ENCODE measurements at places on chromosomes 1 and 21.
A peak's percentile ranks its signal among the peaks of the same experiment; 100 is the strongest.

- no peak for DNase-seq
Observed at GRCh38 chr1:221740369-221740992, 1.4 kb downstream of the DUSP10 start.

- DNase-seq, result no peak
Observed at GRCh38 chr1:202249846-202250245, 56.2 kb downstream of the LGR6 start.

GRCh38 chr1:187092104-187092503, 263.4 kb downstream of the PLA2G4A start:
- DNase-seq, result peak; percentile 42

GRCh38 chr1:40977716-40978115, 1.8 kb upstream of the CTPS1 start:
- no peak for DNase-seq

DNA sequence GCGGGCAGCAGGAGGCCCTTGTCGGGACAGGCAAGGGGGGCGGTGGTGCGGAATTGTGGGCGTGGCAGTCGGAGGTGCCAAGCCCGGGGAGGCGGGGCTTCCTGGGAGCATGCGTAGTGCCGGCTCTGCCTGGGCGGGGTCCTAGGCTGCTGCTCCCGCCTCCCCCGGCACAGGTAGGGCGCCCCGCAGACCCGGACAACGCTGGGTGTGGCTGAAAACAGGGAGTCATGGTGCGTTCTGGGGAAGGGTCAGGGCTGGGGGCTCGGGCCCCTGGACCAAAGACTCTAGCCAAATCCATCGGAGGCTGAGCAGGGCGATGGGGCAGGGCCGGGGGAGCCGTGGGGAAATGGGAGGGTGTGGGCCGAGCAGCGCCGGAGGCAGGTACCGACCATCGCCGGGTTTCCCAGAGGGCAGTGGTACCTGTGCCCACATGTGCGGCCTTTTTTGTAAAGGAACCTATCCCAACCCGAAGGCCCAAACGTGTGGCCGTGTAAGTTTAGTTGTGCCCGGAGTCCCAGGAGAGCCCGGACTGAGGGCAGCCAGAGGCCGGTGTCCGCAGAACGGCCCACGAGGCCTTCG, 231.9 kb downstream of the SDCCAG8 start:
- no peak for DNase-seq

DNA sequence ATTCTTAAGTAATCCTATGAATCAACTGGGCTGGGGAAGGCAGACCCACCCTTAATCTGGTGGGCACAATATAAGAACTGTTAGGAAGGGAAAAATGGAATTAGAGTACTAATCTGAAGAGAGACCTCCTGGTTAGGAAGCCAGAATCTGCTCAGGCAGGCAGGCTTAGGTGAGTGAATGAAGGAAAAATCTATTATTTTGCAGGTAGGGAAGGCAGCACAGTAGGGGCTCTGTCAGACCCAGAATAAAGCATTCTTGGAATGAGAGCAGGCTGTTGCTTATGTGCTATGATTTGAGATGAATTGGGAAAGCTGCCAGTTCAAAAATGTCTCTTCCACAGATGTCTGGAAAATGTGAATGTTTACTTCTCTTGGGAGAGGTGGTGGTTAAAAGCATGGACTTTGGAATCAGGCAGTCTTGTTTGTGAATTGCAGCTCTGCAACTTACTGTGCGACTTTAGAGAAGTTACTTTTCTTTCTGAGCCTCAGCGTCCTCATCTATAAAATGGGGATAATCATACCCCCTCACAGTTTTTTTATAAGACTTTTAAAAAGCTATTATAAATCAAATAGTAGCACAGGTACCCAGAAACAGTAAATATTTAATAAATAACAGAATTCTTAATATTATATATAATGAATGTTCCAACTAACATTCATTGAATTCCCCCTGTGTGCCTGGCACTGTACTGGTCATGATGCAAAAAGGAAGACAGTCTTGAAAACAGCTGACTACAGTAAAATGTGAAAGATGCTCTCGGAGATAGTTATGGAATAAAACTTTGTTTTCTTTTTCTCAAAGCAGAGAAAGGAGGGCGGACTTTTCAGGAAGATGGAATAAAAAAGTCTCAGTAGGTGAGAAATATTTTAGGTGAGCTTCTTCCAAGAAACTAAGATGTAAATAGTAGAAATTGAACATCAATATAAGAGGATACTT, 15.3 kb upstream of the ZNF644 start:
- DNase-seq, result no peak

GRCh38 chr1:15343729-15344128, 66.0 kb upstream of the EFHD2 start:
- no peak for DNase-seq

- peak; percentile 76 for DNase-seq
Observed at GRCh38 chr1:172394141-172394751, 26.2 kb upstream of the C1orf105 start.

DNA sequence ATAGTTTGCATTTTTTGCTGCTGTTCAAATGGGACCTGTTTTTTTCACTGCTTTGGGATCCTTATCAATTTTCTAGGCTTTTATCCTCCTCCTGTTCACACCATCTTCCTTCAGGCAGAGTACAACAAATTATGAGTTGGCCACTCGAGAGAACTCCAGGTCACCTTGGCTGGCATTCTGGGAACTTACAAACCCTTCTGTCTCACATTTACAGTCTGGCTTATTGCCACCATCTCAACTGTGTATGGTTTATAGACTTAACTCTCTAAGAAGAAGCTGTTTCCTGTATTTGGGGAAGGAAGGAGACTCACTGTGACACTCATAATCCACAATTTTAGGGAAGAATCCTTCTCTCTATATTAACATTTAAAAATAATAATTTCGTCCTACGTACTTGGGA, 5.4 kb upstream of the ZNF691 start:
- DNase-seq, result no peak

DNA sequence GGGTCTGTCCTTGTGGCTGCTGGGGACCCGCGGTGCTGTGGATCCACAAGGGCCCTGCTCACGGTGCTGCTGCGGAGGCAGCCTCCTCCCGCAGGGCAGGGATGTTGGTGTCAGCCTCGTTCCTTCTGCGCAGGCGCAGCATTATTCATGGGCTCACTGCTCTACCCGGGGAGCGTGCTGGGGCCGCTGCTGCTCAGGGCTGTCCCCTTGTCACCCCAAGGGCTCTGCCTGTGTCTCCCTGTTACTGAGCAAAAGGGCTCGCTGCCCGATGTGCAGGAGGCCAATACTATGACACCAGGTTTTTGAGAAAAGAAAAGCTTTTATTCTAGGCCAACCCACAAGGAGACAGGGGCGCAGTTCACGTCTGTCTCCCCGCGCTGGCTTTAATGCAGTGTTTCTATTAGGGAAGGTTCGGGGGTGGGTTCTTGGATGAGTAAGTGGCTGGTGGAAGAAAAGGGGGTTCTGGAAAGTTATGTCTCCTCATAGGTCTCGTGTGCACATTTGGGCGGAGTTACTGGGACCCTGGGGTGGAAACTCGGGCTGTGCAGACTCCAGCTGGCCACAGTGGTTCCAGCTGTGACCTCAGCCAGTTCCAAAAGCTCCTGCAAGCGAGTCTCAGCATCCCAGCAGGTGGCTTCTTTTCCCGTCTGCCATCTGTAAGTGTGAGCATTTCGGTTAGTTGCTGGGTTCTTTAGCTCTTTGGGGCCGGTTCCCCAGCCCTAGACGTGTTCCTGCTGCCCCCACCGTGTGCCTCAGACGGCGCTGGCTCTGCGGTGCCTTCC, 40.8 kb upstream of the LRRC3 start:
- no peak for DNase-seq

DNA sequence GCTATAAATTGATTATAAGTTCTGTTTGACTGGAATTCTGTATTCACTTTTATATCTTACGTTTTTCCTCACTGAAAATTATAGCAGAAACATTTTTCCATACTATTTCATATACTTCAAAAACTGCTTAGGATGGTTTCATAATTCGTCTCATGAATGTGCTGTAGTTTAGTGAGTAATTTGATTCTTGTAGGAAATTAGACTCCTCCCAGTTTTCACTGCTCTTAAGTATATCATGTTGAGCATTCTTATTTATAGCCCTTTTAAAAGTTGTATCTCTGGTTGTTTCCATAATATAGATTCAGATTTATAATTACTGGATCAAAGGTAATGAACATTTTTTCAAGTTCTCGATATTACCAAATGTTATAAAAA, 250.6 kb downstream of the FMN2 start:
- no peak for DNase-seq

GRCh38 chr1:66248746-66249145, 285.2 kb upstream of the SGIP1 start:
- no peak for DNase-seq

- DNase-seq, result peak; percentile 14
Observed at GRCh38 chr1:98468111-98468717, 193.3 kb upstream of the SNX7 start.

DNA sequence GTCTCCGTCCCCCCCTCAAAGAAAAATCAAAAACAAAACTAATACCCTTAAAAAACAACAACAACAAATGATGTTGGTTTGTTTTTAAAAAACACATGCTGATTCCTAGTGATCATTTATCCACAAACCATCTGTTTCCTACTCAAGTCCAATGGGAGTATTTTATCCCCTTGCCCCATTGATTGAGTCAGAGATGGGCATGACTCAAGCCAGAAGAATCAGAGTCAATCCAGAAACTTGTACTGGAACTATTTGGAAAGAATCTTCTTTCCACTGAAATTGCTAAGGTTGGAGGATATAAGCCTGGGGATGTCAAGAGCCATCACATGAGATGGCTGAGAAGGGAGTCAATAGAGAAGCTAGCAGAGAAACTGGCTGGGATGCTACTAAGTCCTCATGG, 176.4 kb downstream of the MIS18A start:
- no peak for DNase-seq

DNA sequence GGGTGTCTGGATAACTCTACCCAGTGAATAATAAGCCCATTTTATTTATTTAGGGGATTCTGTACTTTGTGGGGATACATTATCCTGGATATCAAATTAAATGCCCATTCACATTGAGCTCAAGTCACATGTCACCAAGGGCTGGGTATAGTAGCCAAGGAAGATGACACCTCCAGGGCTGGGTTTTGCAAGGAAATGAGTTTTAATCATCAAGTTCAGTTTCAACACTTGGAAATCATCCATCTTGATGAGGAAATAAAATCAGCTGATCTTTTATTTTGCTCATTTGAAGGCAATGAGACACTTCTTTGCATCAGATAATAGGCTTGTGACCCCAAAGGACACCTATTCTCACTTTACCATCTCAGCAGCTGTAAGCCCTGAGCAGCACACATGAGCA, 80.0 kb upstream of the TNR start:
- no peak for DNase-seq

- DNase-seq, result no peak
Observed at GRCh38 chr1:233883671-233884070, 20.8 kb upstream of the SLC35F3 start.

DNA sequence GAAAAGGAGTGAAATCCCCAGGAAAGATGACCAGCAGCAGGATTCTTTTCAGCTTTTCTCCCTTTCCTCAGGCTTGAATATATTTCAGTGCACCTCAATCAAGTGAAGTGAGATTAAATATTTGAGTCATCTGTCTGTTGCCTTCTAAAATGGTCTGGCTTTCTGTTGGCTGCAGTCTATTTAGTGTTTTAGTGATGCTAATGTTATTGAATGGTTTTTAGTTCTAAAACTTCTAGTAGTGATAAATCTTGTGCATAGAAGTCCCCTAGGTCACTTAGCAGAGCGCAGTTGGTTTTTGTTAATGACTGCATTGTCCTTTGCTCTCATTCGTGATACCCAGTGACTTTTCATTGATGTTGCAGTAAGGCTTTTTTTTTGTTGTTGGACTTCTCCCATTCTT, 53.5 kb downstream of the ITSN1 start:
- no peak for DNase-seq

- no peak for DNase-seq
Observed at GRCh38 chr1:43068911-43069310, 103.2 kb downstream of the EBNA1BP2 start.

DNA sequence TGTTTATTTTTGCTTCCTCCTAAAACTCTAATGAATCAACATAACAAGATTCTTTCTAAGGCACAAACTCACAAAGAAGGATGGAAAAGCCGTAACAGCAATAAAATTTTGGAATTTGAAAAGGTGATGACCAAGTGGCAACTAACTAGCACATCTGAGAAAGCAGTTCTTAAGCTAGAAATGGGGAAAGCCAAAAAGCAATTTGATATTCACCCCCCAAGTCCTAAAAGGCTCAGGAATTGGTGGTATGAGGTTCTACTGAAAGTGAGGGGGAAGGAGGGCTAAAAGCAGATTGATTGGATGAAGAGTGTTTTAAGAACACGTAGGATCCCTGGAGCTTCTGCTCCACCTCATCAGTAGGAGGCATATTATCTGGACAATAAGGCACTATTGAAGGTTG, 43.4 kb upstream of the FBXO28 start:
- no peak for DNase-seq

GRCh38 chr21:46551636-46552241, 53.1 kb downstream of the S100B start:
- DNase-seq, result no peak

- no peak for DNase-seq
Observed at GRCh38 chr1:81023187-81023724, 777.5 kb upstream of the ADGRL2 start.

DNA sequence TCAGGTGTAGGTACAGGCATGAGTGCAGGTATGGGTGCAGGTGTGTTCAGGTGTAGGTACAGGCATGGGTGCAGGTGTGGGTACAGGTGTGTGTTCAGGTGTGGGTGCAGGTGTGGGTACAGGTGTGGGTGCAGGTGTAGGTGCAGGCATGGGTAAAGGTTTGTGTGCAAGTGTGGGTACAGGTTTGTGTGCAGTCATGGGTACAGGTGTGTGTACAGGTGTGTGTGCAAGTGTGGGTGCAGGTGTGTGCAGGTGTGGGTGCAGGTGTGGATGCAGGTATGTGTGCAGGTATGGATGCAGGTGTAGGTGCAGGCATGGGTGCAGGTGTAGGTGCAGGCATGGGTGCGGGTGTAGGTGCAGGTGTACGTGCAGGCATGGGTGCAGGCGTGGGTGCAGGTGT, 79.4 kb upstream of the ACTL8 start:
- DNase-seq, result no peak

- DNase-seq, result no peak
Observed at GRCh38 chr1:53588053-53588779, 129.0 kb downstream of the DMRTB1 start.

GRCh38 chr1:109322974-109323373, 16.2 kb upstream of the MYBPHL start:
- no peak for DNase-seq

GRCh38 chr1:58585581-58586151, 8.6 kb upstream of the TACSTD2 start:
- DNase-seq, result no peak

GRCh38 chr1:41539418-41539805, 54.9 kb upstream of the EDN2 start:
- peak; percentile 14 for DNase-seq

DNA sequence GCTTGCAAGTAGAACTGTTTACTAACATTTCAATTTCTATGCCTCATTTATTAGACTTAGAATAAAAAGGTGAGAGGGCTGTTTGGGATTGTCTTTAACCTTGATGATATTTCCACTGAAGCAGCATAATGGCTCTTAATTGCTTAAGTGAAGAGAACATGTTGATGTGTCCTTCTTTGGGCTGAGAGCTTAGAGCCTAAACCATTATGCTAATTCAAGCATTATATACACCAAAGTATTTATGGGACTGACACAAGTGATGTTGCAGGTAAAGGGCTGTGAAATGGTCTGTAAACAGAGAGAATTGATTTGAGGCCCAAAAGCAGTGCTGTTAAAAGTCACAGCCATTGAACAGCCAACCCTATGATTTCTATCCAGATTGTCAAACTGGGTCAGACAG, 113.9 kb downstream of the ATG4C start:
- DNase-seq, result no peak

GRCh38 chr1:64263856-64264255, 60.4 kb downstream of the UBE2U start:
- no peak for DNase-seq

- DNase-seq, result no peak
Observed at GRCh38 chr1:181172082-181172481, 83.6 kb downstream of the IER5 start.

GRCh38 chr1:151165281-151165737, 393 bp downstream of the LYSMD1 start:
- DNase-seq, result no peak

Data from CD4-positive, alpha-beta memory T cell (primary cell).